ENCODE measurements at places on chromosomes 4 and X.

- no peak for DNase-seq
Observed at GRCh38 chrX:103201041-103201440, 13.9 kb upstream of the BEX4 start.

DNA sequence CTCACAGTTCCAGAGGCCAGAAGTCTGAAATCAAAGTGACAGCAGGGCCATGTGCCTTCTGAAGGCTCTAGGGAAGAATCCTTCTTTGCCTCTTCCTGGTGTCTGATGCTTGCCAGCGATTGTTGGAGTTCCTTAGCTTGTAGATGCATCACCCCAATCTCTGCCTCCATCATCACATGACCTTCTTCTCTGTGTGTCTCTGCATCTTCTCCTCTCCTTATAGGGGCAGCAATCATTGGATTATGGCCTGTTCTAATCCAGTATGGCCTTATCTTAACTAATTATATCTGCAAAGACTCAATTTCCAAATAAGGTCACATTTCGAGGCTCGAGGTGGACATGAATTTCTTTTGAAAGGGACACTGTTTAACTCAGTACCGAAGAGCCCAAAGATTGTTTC, 71.7 kb upstream of the RAI2 start:
- DNase-seq = no peak

- no peak for DNase-seq
Observed at GRCh38 chr4:99763635-99764101, 53.0 kb upstream of the DAPP1 start.

DNA sequence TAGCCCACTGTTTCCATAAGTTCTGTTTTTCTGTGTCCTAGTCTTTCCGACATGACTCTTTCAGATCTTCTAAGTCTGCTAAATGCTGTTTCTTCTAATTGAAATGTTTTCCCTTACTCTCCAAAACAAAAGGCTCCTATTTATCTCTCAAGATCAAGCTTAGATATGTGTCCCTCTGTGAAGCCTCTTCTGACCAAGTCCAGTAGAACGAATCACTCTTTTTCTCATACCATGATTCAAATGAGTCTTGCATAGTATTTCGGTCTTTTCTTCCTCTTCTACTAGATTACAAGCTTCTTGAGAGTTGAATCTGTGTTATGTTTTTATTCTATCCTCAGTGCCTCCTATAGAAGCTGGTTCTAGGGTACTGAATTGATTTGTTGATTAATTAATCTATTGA, 45.3 kb upstream of the PRDM8 start:
- no peak for DNase-seq

DNA sequence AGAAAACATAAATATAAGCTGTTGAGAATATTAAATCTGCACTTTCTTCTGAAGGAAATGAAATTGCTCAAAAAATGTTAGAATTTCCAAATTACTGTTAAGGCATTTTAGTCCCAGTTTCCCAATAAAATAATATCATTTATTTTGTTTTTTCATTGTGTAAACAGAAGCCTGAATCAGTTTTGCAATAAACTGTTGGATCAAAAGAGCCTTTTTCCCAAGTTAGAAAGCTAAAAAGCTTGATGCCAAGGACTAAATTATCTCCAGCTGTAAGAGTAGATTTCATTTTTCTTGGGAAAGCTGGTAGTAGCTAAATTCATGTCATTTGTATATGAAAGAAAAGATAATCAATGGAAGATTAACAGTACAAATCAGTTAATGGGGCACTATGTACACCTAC, 95.8 kb downstream of the RNF150 start:
- DNase-seq = no peak

- DNase-seq = no peak
Observed at GRCh38 chrX:41192880-41193279, 107.6 kb downstream of the USP9X start.
